ENCODE measurements at places on chromosomes 5 and 9.

DNA sequence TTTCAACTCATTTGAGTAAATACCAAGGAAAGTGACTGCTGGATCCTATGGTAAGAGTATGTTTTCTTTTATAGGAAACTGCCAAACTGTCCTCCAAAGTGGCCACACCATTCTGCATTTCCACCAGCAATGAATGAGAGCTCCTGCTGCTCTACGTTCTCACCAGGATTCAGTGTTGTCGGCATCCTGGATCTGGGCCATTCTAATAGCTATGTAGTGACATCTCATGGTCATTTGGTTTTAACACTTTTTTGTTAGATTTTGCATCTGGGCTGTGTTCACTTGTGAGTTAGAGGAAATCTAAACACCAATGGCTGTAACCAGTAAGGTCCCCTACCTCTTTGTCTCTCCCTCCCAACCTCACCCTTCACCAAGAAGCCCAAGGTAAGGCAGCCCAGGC, 115.9 kb downstream of the ATPSCKMT start:
- no peak for DNase-seq

- no peak for DNase-seq
Observed at GRCh38 chr5:82676661-82677060, 398.5 kb upstream of the RPS23 start.

DNA sequence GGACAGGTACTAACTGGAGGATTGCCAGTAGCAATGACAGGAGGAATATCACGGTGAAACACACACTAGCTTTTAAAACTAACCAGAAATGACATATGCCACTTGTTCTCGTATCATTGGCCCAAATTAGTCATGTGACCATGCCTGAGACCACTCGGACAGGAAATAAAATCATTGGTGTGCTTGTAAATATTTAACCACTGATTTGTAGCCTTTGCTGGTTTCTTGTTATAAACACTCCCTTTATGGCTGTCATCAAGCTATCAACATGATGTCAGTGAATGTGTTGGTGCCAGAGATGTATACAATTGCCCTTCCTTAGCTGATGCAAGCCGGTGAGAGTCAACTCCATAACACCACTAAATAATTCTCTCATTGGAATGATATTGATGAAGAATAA, 123.7 kb upstream of the ANKH start:
- DNase-seq = no peak

DNA sequence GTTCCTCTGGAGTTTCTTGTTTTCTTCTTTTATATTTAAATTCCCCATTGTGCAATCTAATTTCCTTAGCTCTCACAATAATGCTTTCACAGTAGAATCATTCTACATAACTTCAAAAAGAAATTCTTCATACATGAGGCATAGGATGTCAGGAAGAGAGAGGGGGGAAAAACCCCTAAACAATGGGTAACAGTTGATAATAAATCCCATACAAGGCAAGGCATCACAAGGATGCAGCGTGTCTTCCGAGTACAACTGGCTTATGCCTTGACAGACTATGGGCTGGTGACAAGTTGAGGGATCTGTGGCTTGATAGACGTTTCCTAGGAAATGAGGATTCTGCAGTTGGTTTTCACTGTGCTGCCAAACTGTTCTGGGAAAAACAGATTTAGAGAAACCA, 247.4 kb downstream of the ARL15 start:
- DNase-seq = no peak

DNA sequence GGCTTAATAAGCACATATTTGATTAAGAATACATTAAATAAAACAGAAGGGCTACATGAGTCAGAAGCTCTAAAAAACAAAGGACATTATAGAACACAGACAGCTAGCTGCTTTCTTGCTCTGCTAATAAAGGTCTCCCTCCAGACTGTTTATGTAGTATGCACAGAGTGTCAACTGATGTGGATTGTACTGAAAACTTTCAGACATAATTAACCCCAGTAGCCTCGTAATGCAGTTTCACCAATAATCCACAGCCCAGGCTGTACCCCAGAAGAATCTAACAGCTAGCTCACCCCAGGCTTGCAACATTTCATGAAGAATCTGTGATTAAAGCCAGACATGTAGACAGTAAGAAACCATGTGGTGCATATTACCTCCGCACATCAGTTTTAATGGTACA, 30.8 kb downstream of the FGF10 start:
- no peak for DNase-seq

DNA sequence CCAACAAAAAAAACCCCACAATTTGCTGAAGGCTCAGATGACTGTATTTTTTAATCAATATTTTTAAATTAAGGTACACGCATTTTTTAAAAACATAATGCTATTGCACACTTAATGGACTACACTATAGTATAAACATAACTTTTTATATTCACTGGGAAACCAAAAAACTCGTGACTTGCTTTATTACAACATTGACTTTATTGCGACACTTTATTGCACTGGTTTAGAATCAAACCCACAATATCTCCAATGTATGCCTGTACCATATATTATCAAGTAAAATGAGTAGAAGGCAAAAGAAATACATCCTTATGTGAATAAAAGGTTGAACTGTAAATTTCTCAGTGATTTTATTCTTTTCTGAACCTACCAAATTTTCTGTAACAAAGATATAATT, 53.7 kb downstream of the RICTOR start:
- no peak for DNase-seq

DNA sequence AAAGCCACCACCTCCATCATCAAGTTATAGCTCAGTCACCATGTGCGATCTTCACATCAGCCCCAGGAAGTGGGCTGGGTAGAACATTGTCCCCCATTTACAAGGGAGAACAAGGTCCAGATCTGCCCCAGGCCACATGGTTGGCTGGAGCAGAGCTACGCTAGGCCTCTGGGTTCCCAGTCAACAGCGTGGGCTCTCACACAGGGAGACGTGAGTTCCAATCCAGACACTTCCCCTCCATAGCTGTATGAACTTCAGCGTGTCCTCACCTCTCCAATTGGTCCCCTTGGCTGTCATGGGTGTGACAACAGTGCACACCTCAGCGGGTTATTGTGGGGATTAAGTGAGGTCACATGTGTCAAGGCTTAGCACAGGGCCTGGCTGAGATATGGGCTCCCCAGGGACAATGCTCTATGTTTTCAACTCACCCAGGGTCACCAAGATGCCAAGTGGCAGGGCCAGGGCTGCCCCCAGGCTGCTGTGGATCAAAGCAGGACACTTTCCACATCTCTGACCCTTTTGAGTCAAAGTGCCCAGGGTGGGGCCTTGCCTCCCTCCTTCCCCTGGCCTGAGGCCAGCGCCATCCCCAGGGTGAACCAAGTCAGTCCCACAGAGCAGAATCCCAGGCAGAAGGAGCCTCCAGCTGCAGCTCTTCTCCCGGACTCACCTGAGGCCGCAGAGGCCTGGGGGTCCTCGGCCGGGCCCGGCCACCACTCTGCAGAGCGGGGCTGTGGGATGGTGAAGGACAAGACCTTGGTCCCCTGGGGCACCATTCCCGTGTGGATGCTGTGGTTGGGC, 19.8 kb downstream of the AKNA start:
- no peak for DNase-seq

- no peak for DNase-seq
Observed at GRCh38 chr5:160165137-160166068, 46.2 kb upstream of the PWWP2A start.

DNA sequence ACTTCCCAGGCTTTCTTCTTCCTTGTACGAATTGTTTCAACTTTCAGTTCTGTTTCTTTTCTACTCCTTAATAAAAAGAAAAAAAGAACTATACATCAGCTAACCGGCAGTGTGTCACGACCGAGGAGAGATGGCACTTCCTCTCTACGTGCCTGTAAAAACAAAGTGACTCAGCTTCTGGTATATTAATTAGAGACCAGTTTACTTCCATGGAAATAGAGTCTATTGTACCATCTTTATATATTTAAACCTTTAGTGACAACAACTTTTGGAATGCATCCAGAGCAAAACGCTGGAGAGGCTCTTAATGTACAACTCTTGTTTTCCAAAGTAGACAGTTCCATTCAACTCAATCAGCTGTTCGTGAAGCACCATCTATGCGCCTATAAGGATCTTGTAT, 94.5 kb upstream of the LIFR start:
- no peak for DNase-seq

- no peak for DNase-seq
Observed at GRCh38 chr5:32753765-32754164, 42.6 kb downstream of the NPR3 start.

GRCh38 chr5:170603578-170604565, 100.1 kb downstream of the KCNIP1 start:
- DNase-seq = peak; percentile 19

GRCh38 chr5:167916261-167916691, 375.2 kb upstream of the WWC1 start:
- DNase-seq = no peak

DNA sequence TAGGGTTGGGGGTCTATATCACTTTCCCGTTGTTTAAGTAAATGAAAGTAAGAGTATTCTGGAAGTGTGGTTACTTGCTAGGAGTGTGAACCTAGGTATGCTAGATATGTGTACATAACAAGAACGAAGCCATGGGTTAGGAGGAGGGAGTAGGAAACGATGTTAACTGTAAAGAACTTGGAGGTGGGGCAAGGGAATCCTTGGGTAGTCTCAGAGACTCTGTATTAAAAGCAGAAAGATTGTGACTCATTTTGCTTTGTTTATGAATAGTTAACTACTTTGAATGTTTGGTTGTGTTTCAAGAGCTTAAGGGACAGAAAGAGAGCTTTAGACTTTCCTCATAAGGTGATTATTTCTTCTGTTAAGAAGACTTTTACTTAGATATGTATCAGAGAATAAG, 59.9 kb downstream of the TMEM252 start:
- DNase-seq = no peak

DNA sequence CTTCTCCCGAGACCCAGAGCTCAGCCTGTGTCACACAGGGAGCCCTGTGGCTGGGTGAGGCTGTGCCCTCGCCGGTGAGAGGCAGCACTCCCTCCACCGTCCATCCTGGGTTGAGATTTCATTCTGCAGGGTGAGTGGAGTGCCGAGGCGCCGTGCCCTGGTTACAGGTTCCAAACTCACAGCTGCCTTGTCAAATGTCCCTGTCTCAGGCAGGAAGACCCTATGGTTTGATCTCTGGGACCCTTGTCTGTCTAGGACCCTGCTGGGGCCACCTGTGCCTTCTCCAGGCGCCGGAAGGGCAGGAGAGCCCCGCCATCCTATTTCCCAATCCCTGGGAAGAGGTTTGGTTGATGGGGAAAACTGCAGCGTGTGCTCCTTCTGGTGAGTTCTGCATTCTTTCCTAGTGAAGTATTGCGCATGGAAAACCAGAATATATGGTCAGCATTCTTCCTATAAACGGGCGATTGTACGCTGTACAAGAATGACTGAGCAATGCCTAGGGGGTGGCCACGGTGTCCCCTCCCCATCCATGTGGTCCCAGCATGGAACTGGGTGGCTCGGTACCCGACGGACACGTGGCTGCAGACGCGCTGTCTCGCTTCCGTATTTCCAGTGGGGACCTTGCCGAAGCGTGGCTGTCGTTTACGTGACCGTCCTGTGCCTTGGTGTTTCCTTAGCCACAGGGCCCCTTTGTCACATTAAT, 95.9 kb upstream of the COL5A1 start:
- DNase-seq = no peak

DNA sequence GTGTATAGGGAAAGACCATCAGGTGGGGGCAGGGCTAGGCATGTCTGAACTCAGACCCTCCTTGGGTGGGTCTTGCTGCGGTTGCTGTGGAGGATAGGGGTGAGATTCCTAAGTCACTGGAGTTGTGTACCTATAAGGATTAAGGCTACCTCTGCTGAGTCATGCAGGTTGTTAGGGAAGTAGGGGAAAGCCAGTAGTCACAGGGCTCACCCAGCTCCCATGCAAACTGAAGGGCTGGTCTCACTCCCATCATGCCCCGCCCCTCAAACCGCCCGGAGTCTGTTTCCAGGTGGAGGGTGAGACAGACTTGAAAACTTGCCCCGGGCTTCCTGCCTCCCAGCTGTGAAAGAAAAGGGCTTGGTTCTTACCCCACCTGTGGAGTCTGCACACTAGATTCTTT, 161.8 kb downstream of the CAVIN4 start:
- DNase-seq = no peak

- DNase-seq = no peak
Observed at GRCh38 chr5:130337179-130337888, 433.1 kb downstream of the CHSY3 start.

DNA sequence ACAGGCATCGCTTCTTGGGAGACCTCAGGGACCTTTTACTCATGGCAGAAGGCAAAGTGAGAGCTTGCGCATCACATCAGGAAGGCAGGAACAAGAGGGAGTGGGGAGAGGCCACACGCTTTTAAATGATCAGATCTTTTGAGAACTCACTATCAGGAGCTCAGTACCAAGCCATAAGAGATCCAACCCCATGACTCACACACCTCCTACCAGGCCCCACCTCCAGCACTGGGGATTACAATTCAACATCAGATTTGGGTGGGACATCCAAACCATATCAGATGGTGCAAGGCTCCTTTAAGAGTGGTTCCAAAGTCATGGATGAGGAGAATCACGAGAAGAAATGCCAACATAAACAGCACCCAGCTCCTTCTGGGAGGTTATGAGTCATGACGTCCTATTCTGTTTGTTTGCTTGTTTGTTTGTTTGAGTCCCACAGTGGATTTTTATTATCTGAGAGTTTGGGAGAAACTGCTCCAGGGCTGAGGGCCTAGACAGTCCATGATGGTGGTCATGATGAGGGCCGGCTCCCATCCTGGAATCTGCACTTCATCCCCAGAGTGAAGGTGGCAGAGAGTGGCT, 453.5 kb downstream of the GADD45G start:
- DNase-seq = no peak

DNA sequence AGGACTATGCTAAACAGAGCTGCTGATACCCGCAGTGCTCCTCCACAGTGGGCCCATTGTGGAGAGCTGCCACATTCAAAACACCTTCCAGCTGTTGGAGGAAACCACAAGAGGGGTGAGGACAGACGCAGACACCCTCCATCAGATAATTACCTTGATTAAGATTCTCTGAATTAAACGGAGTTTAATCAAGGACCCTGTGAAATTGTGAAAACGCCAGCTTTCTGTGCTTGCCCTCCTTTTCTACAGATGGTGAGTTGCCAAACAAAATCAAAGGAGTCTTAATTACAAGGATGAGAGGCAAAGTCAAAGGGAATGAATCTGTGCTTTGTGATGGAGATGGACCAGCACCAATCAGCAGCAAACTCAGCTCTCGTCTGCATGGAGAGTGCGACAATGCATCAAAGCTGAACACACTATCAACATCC, 596.1 kb downstream of the ELAVL2 start:
- DNase-seq = no peak

- DNase-seq = peak; percentile 67
Observed at GRCh38 chr9:37650873-37651768, at the start of gene FRMPD1. TSS of gene FRMPD1 (plus strand) at chr9:37650954. CDS start at chr9:37692642, 41,688 bp downstream.

- DNase-seq = no peak
Observed at GRCh38 chr5:63262185-63262981, 683.8 kb downstream of the LRRC70 start.

DNA sequence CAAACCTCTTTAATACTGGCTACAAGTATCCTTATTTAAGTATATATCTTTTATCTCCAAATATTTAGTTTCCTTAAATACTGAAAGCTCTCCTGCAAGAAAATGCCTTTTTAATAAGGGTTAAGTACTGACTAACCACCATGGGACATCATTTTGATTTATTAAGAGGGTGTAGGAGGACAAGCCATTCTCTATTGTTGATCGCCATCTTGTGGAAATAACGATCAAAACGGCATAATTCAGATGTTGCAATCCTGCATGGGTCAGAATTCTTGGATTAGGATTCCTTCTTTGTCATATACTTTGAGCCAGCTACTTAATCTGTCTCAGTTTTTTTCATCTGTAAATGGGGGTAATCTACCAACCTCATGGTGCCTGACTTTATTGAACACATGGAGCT, 28.7 kb upstream of the C5orf46 start:
- DNase-seq = no peak

Measured in activated T-cell treated with anti-CD3 and anti-CD28 coated beads, Interleukin-2, amount 50 U/mL, for 1 hour (primary cell).